Progenitor cell of endocrine pancreas (in vitro differentiated cells): ENCODE measurements at places on chromosomes 5 and 9. TPM values are rescaled to one million over a fixed set of nuclear protein-coding genes. Genes with fewer than 3 reads are reported as not detected.

GRCh38 chr5:96734871-96735325, 72.7 kb downstream of the CAST start:
- peaks cover 15% of the 10 kb centered on the region for H3K36me3 ChIP-seq
- H3K4me3 ChIP-seq = no peak overlapping the region
- H3K27ac ChIP-seq = no peak overlapping the region

GRCh38 chr5:94544031-94544650, 74.3 kb downstream of the KIAA0825 start:
- no peak overlapping the region for H3K4me3 ChIP-seq
- H3K36me3 ChIP-seq = peaks cover 28% of the 10 kb centered on the region
- no peaks in the 10 kb centered on the region for H3K4me1 ChIP-seq

DNA sequence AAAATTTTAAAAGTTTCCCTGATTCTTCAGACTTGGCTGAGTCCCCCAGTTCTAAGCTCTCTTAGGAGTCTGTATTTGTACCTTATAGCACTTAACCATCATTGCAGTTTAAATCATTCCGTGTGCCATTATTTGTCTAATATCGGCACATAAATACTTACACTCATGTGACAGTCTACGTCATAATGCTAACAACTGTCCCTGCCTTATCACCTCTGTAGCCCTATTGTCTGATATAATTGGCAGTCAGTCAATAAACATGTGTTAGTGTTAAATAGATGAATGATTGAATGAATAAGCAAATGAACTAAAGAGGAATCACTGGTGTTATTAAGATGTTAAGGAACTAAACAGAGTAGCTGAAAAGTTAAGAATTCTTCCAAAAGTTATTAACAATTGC, 287.8 kb downstream of the EBF1 start:
- no peaks in the 10 kb centered on the region for H3K36me3 ChIP-seq
- no peak overlapping the region for H3K4me3 ChIP-seq
- peaks cover 7% of the 10 kb centered on the region for H3K4me1 ChIP-seq
- H3K27ac ChIP-seq = no peak overlapping the region
- H3K27me3 ChIP-seq = peaks cover 49% of the 10 kb centered on the region
- no peak for DNase-seq

DNA sequence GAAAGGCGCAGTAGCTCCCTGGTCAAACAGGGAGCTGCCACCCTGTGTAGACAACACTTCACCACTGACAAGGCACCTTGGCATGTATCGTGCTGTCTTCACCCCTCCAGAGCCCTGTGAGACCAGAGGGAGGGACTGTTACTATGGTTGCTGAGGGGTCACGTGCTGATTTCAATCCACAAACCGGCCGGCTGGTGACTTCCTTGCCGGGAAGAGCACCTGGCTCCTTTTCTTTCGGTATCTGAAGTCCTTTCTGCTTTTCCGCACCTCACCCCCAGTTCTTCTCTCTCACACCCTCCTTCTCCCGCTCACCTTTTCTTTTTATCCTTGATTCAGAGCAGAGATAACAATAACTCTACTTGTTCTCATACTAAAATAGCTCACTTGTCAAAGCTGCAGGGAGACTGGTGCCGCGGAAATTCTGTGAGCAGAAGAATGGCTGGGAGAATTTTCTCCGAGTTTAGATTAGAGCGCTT, 327.2 kb downstream of the ZSWIM6 start:
- peak overlapping the region; percentile 47 for H3K27ac ChIP-seq
- H3K27me3 ChIP-seq = peaks cover 45% of the 10 kb centered on the region
- H3K36me3 ChIP-seq = no peaks in the 10 kb centered on the region
- peak overlapping the region; percentile 70 for H3K4me3 ChIP-seq

- H3K27ac ChIP-seq = no peak overlapping the region
- H3K36me3 ChIP-seq = no peaks in the 10 kb centered on the region
- H3K4me1 ChIP-seq = peaks cover 8% of the 10 kb centered on the region
- DNase-seq = no peak
- H3K27me3 ChIP-seq = no peaks in the 10 kb centered on the region
These were observed 182.7 kb downstream of the KCNN2 start for GRCh38 chr5:114544561-114544960.

The SLC45A2 gene
- 2.4 and 4.2 TPM in 2 replicates for total RNA-seq

GRCh38 chr5:153490118-153491037, at the start of gene GRIA1:
GRIA1 (plus strand) TSS chr5:153490670.
- H3K27me3 ChIP-seq = peaks cover 46% of the 10 kb centered on the region
- DNase-seq = no peak
- H3K36me3 ChIP-seq = no peaks in the 10 kb centered on the region
- peaks cover 12% of the 10 kb centered on the region for H3K4me1 ChIP-seq
- H3K27ac ChIP-seq = no peak within 1 kb of the TSS
- H3K4me3 ChIP-seq = peak within 1 kb of the TSS; percentile 15
